CD8-positive, alpha-beta T cell (primary cell): ENCODE measurements at places on chromosomes 3 and 15.
A peak's percentile ranks its signal among the peaks of the same experiment; 100 is the strongest.

- DNase-seq = no peak
Observed at GRCh38 chr3:26273196-26273595, 349.4 kb upstream of the LRRC3B start.

DNA sequence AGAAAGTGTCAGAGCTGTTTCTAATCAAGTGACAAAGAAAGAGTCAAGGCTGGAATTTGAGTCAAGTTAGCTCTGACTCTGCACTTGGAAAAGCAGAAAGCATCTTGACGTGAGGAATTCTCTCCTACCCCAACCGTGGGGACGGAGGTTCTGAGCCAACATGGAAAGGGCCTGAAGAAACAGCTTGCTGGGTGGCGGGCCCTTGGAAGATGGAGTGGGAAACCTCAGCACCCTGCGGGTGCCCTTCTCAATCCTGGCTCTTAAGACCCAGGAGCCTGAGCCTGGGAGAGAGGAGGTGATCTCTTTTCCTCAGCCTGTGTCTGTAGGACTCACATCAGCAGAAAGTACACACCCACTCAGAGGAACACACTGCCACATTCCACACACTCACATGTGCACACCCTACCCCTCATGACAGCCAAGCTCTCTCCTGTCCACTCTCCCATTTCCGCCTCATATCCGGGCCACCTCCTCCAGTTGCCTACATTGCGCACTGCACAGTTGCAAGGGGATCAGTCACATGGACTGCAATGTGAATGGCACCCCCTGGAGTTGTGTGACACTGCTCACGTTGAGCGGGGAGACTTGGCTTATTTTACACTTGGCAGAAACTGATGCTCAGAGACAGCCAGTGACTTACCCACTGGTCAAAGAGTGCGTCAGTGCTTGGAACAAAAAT, 101.5 kb upstream of the SLC6A6 start:
- DNase-seq = no peak

DNA sequence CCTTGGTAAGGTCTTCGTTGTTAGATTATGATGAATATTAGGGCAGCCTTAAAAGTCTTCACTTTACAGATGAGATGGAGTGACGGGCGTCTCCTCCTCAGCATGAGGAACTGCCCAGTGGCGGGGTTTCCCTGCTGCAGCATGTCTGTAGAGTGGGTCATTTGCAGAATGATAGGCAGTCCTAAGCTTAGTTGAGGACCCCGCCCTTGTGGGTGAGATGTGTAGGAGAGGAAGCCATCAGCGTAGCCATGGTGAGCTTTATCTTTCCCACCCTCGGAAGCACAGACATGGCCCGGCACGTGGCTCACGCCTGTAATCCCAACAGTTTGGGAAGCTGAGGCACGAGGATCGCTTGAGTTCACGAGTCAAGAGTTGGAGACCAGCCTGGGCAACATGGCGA, 877 bp downstream of the NIT2 start:
- peak; percentile 5 for DNase-seq

DNA sequence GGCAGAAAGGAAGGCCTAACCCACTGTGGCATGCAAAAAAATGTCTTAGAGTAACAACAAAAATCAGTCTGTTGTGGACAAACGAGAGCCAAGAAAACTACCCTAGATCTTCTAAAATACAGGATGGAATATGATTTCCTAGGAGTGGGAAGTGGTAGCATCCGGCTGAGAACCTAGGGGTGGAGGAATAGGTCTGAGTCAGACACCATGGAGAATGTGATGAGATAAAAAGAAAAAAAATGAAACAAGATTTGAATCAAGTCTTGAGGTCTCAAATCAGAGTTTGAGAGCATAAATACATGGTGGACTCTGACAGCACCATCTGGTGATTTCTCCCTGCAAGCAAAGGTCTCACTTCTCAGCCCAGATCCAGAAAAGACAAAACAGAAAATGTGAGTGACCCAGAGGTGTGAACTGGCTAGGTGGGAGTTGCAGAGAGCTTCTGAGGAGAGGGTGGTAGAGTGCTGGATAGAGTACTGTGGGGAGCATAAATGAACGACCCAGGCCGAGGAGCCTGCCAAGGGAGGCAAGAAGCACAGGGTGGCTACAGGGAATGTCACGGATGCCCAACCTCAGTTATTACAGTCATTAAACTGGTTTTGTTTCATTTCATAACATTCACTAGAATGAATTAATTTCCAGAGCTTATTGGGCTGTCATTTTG, 27.6 kb upstream of the VEPH1 start:
- no peak for DNase-seq

DNA sequence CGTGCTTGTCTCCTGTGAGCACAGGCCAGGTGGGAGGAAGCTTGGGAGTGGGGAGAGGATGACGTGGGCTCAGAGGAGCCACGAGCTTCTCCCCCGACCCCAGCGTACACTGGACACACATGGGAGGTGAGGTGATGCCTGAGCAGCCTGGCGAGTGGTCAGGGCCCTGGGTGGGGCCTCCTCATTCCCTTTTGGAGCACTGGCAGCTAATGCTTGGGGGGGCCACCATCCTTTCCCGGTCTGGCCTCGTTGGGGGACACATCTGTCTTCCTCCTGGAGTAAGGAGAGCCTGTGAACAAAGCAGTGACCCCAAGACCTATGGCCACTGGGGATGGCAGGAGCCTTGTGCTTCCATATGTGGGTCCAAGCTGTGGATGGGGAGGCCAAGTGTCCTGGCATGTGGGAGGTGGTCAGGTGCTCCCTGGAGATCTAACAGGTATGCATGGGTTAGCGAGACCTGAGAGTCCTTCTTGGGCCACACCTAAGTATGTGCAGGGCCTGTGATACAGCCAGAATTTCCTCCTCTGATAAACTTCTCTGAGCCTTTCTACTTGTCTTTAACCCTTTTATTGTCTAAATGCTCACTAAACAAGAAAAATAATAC, 9.5 kb downstream of the KLF13 start:
- DNase-seq = no peak

DNA sequence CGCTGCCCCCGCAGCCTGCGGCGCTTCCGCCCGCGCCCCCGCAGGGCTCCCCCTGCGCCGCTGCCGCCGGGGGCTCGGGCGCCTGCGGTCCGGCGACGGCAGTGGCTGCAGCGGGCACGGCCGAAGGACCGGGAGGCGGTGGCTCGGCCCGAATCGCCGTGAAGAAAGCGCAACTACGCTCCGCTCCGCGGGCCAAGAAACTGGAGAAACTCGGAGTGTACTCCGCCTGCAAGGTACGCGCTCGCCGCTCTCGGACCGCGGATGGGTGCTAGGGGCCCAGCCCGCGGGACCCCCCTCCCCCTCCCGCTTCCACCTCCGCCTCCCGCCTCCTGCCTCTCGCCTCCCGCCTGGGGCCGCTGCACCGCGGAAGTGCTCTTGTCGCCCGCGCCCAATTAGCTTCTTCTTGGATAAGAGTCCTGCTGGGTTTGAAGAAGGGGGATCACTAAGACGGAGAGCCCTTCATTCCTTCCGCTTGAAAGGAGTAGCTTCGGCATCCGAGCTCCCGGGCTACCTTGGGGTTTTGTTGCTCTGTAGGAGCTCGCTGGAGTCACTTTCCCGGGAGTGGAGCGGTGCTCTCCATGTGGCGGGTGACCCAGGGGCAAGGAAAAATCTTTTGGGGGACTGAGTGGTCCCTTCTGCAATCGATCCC, 426 bp downstream of the KAT2B start:
- peak; percentile 60 for DNase-seq

DNA sequence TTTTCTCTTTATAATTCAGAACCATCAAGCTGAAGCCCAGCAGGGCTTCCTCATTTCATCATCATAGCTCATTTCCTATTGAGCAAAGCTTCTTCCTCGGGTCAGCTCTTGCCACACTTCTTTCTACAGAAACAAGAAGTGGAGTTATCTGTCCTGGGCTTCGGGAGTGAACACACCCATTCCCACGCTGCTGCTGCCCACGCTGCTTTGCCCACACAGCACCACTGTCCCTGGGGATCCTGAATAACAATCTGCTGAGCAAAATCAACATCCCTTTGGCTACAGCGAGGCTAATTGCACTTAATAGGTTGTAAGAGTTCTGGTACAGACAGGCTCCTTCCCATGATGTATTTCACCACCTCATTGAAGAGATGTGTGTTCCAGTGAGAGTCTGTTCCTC, 23.7 kb downstream of the CEP19 start:
- DNase-seq = no peak

- no peak for DNase-seq
Observed at GRCh38 chr3:61582287-61582686, 20.9 kb downstream of the PTPRG start.

- no peak for DNase-seq
Observed at GRCh38 chr3:100103558-100104441, 10.5 kb downstream of the FILIP1L start.

- DNase-seq = no peak
Observed at GRCh38 chr3:193796089-193796488, 203.1 kb downstream of the OPA1 start.

- DNase-seq = no peak
Observed at GRCh38 chr3:123759311-123759710, 124.8 kb downstream of the MYLK start.

GRCh38 chr3:56762718-56763117, 39.0 kb downstream of the ARHGEF3 start:
- DNase-seq = no peak

- DNase-seq = no peak
Observed at GRCh38 chr15:53976844-53977392, 1.3 kb upstream of the UNC13C start.

- DNase-seq = no peak
Observed at GRCh38 chr3:19901918-19902317, 32.1 kb downstream of the EFHB start.

DNA sequence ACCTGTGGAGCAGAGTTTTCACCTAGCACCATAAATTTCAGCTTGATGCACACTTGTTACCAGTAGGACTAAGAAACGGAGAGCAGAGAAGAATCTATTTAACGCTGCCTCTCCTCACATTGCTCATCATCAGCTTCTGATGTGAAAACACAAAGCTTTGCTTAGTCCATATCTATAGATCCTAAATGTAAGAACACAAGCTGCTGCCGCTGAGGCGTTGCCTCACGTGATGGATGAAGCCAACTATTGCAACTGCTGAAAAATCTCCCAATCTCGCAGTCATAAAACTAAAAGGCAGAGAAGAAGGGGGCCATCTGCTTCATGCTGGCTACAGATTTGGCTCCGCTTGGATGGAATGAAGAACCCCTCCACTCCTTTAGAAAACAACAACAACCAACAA, 42.7 kb downstream of the CADPS start:
- no peak for DNase-seq

DNA sequence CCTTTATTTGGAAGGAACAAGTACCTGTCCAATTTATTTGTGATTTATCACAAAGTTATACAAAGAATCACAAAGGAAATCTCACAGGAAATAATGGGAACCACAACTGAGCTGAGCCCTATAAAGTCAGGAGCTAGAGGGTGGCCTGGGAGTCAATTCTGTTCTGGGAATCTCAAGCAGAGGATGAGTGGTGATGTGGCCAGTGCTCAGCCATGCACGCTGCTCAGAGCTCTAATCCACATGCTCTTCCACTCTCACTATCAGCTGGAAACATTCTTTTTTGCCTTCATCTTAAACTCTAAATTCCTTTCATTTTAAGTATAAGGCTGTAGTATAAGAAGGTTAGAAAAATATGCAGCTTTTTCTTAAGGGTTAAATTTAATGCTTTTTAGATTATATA, 36.6 kb downstream of the UACA start:
- no peak for DNase-seq

GRCh38 chr3:63333815-63334214, 55.7 kb downstream of the SYNPR start:
- DNase-seq = no peak

- no peak for DNase-seq
Observed at GRCh38 chr15:25501828-25502446, 63.1 kb upstream of the UBE3A start.

DNA sequence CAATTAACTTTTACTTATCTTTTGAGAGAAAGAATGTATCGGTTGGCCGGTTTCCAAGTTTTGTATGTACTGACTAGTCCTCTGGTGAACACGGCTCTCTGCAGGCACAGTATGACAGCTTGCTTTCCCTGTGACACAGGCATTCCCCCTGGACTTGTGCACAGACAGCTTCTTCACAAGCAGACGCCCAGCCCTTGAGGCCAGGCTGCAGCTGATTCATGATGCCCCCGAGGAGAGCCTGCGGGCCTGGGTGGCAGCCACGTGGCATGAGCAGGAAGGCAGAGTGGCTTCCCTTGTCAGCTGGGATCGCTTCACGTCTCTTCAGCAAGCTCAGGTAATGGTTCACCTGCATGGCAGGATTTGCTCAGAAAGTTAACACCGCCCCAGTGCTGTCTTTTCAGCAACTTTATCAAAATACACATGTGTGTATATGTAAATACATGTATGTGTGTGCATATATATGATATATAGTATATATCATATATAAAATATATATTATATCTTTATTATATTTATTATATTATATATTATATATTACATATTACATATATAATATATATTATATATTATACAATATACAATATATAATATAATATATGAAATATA, 25.5 kb downstream of the FAN1 start:
- DNase-seq = no peak

- no peak for DNase-seq
Observed at GRCh38 chr3:171187706-171188290, 161.3 kb upstream of the SLC2A2 start.

GRCh38 chr15:81812456-81812855, 233.4 kb downstream of the MEX3B start:
- no peak for DNase-seq

- DNase-seq = no peak
Observed at GRCh38 chr3:160016972-160017371, 28.3 kb downstream of the IL12A start.

DNA sequence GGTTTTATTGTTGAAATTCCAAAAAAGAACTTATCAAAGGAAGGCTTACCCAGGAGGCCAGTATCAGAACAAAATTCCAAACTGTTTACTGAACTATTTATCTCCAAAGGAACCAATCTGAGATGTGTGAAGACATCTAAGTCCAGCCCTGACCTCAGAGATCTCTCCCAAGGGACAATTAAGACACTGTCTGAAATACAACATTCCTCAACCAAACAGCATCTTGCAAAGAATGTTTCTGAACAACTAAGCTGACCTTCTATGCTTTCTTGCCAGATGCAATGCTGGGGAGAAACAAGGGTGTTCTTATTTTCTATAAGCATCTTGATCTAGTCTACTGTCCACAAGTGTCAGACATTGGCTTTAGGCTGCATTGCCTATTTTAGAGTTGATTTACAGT, 13.6 kb downstream of the PDZRN3 start:
- no peak for DNase-seq

DNA sequence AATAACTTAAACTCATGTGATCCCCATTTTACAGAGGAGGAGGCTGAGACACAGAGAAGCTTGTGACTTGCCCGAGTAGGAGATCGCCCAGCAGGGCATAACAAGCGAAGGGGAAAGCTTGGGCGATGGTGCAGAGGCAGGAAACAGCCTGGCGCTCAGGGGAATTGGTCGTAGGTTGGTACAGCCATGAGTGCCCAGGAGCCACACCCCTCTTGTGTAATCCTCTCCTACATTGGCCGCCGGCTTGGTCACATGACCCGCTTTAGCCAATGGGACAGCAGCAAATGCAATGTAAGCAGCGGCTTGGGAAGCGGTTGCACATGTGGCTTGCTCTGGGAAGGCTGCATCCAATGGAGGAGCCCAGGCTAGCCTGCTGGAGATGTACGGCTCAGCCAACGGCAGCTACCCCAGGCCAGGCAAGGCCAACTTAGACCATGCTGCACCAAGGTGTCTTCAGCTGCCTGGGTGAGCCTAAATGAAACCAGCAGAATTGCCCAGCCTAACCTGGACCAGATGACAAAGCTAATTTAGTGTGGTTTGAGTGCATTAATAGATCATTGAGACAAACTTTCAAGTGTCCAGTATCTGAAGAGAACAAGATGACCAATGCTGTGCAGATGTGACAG, 50.3 kb upstream of the SLC6A6 start:
- DNase-seq = no peak
